Skin of body (tissue), 3 donors: ENCODE measurements at places on chromosomes 2 and 18. TPM values are rescaled to one million over a fixed set of nuclear protein-coding genes. Genes with fewer than 3 reads are reported as not detected.

DNA sequence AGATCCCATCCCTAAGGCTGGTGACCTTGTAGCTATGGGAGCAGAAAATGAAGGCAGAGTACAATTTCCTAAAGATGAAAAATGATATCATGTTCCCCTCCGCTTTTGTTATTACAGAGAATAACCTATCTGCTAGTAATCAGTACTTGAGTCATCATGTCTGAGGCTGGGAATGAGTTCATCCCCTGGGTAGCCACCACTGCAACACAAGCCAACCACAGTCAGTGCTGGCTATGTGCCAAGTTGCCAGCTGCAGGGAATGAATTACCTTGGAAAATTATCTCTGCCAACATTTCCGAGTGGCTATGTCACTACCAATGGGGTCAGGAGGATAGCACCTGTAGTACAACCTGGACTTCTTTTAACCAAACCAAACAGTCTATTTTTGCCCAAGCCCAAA, 1094.7 kb upstream of the DDX18 start:
- DNase-seq, result no peak

DNA sequence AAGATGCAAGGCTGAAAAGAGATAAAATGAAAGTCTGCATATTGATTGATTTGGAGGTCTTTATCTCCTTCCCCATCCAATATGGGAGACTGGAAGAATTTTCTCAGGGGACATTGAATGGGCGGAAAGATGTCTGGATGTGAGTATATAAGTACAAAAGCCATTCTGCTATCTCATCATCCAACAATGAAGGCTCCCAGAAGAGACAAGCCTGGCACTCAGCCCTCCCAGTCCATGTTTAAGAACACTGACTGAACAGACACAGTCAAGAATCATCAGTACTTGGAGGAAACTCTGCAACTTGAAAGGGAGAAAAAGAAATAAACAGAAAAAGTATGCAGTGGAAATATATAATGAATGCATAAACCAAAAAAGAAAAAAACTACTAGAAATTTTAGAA, 80.9 kb downstream of the PTRHD1 start:
- peak; percentile 27 for DNase-seq

- no peak for DNase-seq
These were observed 94.8 kb downstream of the GFPT1 start for GRCh38 chr2:69292256-69292655.

DNA sequence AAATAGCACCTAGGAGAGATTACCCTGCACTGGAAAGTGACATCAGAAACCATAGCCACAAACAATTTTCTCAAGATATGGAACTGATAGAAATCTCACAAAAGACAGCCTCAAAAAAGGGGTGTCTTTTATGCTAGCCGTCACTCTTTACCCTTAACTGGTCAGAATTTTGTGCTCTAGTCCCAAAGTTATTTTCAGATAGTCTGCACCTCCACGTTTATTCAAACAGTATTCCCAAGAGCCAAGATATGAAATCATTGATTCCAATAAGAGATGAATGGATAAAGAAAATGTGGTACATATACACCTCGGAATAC, 23.5 kb upstream of the PMAIP1 start:
- no peak for DNase-seq

- DNase-seq, result no peak
These were observed 156.6 kb downstream of the ESCO1 start for GRCh38 chr18:21443776-21444464.

DNA sequence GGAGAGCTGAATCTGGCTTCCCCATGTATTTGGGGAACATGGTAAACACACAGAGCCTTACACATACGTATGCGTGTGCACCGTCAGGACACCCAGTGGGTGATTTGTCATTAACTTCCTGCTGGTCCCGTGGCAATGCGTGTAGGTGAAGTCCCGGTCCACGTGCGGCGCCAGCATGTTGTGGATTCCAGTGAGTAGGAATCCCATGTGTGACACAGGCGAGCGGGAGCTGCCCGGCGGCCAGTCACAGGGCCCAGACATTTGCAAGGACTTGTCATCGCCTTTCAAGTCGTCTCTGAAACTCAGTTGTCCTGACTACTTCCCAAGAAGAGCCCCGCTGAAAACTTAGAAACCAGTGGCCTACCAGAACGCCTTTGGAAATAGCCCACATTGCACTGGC, 102.0 kb downstream of the RNF144A start:
- no peak for DNase-seq

GRCh38 chr2:102303589-102303988, 7.8 kb upstream of the IL1RL1 start:
- DNase-seq, result no peak

- no peak for DNase-seq
These were observed 48.6 kb downstream of the FER1L5 start for GRCh38 chr2:96691022-96691612.

Gene NEU2
- 1.4 TPM for total RNA-seq

DNA sequence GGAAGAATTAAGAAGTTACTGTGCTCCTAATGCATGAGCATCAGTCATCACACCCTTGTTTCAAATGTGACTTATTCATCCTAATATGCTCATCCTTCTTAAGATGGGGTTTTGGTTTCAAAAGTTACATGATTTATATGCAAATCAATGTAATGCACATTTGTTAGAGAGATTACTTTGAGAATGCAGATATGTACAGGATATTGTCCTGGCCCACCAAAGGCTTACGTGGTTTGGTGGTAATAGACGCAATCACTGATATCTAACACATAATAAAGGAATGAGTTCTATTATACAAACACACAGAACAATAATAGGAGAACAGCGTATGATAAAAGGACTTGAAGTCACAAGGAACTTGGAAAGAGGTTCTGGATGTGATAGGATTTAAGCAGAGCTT, 11.1 kb upstream of the COL5A2 start:
- no peak for DNase-seq

DNA sequence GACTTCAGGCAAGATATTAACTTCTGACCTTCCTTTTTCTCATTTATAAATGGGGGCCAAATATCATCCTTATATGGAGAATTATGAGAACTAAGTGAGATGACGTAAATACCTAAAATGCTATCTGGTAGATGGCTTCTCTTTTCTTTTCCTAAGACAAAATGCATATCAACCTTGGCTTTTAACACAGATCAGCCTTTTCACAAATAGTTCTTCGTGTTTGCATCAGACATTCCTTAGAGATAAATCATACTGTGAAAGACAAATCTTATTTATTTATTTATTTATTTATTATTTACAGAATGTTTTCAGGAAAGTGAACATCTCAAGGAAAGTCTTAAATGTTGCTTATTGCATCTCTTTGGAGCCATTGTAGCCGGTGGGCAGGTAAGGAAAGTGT, 62.8 kb downstream of the NBEAL1 start:
- no peak for DNase-seq

DNA sequence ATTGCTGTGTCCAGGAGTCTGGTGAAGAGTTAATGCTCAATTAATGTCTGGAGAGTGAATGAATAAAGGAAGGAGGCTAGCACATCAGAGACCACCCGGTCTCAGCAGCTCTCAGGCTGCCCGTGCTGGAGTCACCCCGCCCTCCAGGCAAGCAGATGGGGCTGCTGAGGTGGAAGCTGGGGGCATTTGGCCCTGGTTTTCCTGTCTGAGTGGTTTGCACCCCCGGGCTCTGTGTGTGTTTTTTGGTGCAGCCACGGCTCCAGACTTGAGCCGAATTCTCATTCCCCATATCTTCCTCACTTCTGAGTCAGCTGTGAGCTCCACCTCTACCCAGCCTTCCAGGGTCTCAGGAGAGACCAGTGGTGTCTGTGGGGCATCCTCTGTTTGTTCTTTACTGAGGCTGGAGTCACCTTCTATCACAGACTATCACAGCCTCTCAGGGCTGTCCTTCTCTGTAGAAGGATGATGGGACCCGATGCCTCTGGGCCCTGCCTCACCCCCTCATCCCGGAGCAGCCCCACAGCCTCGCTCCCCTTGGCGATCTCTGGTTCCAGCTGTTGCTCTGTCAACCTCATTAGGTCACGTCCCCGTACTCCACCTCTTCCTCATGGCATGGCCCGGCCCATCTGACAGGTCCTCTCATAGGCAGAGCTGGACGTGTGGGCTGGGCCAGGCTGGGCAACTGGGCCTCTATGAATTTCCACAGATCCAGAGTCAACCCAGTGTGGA, 60.8 kb downstream of the HS1BP3 start:
- DNase-seq, result no peak

GRCh38 chr2:126655500-126656430, at the start of gene GYPC:
Gene GYPC, plus strand, starts transcription at chr2:126656158. Its CDS starts 106 bp downstream, at chr2:126656264.
- DNase-seq, result peak; percentile 44
